ENCODE measurements at places on chromosomes 5 and 9.

DNA sequence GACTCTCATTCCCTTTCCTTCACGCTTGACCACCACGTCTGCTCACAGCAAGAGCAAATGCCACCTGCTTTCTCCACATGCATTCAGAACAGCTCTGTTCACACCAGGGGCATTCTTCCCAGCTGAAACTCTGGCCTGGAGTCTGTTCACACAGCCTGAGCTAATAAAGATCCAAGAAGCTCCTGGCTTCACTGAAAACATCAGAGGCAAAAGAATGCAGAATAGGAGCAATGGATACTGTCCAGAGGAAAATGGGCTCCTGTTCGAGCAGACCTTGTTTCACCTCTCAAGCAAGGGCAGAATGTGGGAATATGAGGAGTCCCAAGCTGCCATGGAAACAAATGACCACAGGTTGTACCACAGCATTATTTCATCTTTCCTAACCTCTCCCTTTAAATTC, 402.7 kb upstream of the TNC start:
- H3K36me3 ChIP-seq = no peaks in the 10 kb centered on the region
- H3K27ac ChIP-seq = no peak overlapping the region
- H3K4me1 ChIP-seq = no peaks in the 10 kb centered on the region
- peaks cover 21% of the 10 kb centered on the region for H3K27me3 ChIP-seq

GRCh38 chr5:150181766-150182545, 7.9 kb upstream of the SLC6A7 start:
- peaks cover 4% of the 10 kb centered on the region for H3K27me3 ChIP-seq
- no peak for DNase-seq
- no peaks in the 10 kb centered on the region for H3K36me3 ChIP-seq
- no peak overlapping the region for H3K27ac ChIP-seq
- no peak overlapping the region for H3K4me3 ChIP-seq
- H3K4me1 ChIP-seq = no peaks in the 10 kb centered on the region

- H3K4me1 ChIP-seq = no peaks in the 10 kb centered on the region
- H3K36me3 ChIP-seq = no peaks in the 10 kb centered on the region
- H3K4me3 ChIP-seq = no peak overlapping the region
- DNase-seq = no peak
- H3K27me3 ChIP-seq = no peaks in the 10 kb centered on the region
Measured at GRCh38 chr5:4676934-4677333, 463.2 kb upstream of the ADAMTS16 start.

DNA sequence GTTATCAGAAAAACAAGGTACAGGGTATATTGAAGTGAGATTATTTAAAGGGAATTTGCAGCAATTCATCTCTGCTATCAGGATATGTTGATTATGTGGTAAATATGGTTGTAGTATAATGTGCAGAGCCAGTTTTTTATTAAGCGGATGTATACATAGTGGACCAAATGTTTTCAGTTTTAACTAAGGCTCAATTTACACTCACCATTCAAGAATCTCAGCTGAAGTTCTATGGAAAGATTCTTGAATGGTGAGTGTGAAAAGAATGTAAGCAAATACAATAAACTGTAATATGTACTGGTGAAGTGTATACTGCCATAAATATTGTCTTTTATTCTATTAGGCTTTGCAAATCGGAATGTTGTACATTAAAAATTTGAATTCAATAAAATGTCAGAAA, 895.9 kb upstream of the CDH10 start:
- no peaks in the 10 kb centered on the region for H3K27me3 ChIP-seq
- no peaks in the 10 kb centered on the region for H3K4me1 ChIP-seq
- H3K27ac ChIP-seq = no peak overlapping the region
- H3K36me3 ChIP-seq = no peaks in the 10 kb centered on the region

GRCh38 chr9:124390794-124391658, 24.2 kb downstream of the PSMB7 start:
- peaks cover 69% of the 10 kb centered on the region for H3K4me1 ChIP-seq
- no peaks in the 10 kb centered on the region for H3K27me3 ChIP-seq
- DNase-seq = no peak

- no peaks in the 10 kb centered on the region for H3K27me3 ChIP-seq
- peak overlapping the region; percentile 73 for H3K27ac ChIP-seq
- H3K36me3 ChIP-seq = peaks cover 94% of the 10 kb centered on the region
- no peak for DNase-seq
- H3K4me3 ChIP-seq = no peak overlapping the region
Measured at GRCh38 chr9:120914953-120915352, 11.6 kb downstream of the TRAF1 start.

GRCh38 chr5:147081311-147081764, 153.5 kb upstream of the STK32A start:
- DNase-seq = no peak
- H3K27ac ChIP-seq = no peak overlapping the region
- H3K27me3 ChIP-seq = no peaks in the 10 kb centered on the region

DNA sequence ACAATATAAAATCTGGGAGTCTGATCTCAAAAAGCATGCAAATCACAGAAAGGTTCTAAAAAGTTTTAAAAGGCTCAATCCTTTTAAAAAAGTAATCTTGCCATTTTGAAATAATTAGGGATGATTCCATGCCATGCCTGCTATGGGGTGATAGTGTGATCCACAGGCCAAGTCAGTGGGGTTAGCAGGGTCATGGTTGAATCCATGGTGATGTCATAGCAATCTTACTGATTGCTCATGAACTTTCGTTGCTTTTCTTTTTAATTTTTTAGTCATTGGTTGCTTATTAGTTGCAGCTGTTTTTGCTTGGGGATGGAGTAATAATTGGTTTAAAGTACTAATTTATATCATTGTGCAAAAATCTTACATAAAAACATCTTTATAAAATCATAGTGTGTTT, 485.0 kb downstream of the ENC1 start:
- H3K27me3 ChIP-seq = peaks cover 19% of the 10 kb centered on the region
- DNase-seq = no peak
- no peaks in the 10 kb centered on the region for H3K36me3 ChIP-seq
- no peak overlapping the region for H3K4me3 ChIP-seq
- H3K4me1 ChIP-seq = no peaks in the 10 kb centered on the region

- no peak overlapping the region for H3K4me3 ChIP-seq
- H3K27ac ChIP-seq = no peak overlapping the region
- H3K27me3 ChIP-seq = no peaks in the 10 kb centered on the region
- peaks cover 59% of the 10 kb centered on the region for H3K4me1 ChIP-seq
- DNase-seq = no peak
- peaks cover 7% of the 10 kb centered on the region for H3K36me3 ChIP-seq
Measured at GRCh38 chr9:75111019-75111622, 22.8 kb downstream of the OSTF1 start.

GRCh38 chr9:20357037-20357432, 265.3 kb downstream of the MLLT3 start:
- H3K27me3 ChIP-seq = no peaks in the 10 kb centered on the region
- DNase-seq = no peak
- H3K27ac ChIP-seq = no peak overlapping the region
- H3K4me3 ChIP-seq = no peak overlapping the region
- peaks cover 64% of the 10 kb centered on the region for H3K4me1 ChIP-seq

DNA sequence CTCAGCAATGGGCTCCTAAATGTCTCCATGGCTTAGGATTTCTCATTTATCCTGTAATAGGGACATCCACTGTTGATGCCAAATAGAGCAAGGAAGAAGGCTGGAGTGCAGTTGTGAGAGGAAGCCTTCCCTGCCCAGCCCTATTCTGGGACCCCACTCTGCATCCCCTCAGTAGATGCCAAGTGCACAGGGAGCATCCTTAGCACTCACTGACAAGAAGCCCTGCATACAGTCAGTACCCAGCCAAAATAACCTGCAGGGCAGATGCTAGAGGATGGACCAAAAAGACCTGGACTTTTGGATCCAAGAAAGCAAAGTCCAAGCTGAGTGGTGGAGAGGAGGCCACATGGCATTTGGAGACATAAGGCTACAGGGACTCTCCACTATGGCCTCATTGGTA, 113.5 kb upstream of the SPOCK1 start:
- no peak overlapping the region for H3K27ac ChIP-seq
- DNase-seq = no peak
- H3K36me3 ChIP-seq = no peaks in the 10 kb centered on the region
- H3K4me1 ChIP-seq = peaks cover 15% of the 10 kb centered on the region
- no peak overlapping the region for H3K4me3 ChIP-seq

Data from activated CD4-positive, alpha-beta T cell treated with anti-CD3 and anti-CD28 coated beads for 36 hours (primary cell).